ENCODE measurements at places on chromosomes 4 and X. TPM values are rescaled to one million over a fixed set of nuclear protein-coding genes. Genes with fewer than 3 reads are reported as not detected.

KLHL5 gene
- total RNA-seq = 202 TPM

RBMX2 gene
- total RNA-seq = 16.5 TPM

SOD3 gene
- 16.9 TPM for total RNA-seq

CNKSR2 gene
- 2.4 TPM for total RNA-seq

SGMS2 gene
- total RNA-seq = 141 TPM

KCNE5 gene
- total RNA-seq = 0.55 TPM

Data from smooth muscle cell of the umbilical artery (primary cell).